ENCODE measurements at places on chromosomes 1 and 21.

DNA sequence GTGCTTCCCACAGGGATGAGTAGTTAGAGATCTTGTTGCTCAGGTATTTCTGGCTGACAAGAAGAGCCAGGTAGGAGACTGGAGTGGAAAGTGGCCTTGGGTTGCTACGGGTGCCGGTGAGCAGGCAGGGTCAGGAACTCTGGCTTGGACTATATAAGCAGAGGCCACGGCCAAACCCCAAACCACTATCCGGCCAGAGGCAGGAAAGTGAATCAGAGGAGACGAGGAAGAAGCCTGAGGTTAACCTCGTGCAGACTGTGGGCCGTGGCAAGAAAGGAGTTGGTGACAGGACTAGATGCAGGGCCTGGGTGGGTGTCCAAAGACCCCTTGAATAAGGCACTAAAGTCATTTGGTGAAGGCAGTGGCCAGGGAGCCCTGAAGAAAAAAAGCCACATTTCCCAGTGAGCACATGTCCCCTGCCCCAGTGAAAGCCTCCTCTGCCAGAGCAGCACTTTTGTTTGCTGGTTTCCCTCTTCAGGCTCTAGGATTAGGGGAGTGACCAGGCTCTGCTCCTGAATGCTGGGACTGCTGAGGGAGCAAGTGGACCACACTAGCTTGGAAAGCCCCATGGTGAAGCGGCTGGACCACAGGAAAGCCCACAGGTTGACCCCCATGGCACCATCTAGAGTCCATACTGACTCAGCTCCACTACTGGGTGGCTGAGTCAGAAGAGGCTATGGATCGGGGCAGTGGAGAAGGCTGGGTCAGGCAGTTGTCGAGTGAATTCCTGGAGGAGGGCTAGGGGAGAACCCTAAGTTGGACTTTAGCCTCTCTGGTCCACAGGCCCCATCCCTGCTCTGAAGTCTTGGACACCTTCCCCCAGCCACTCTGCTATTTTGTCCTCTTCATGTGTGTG lies 23.4 kb downstream of the CSF1 start:
- no peak for DNase-seq

GRCh38 chr1:179080866-179081686 lies 794 bp upstream of the TOR3A start:
- no peak for DNase-seq

- no peak for DNase-seq
These were observed 6.7 kb upstream of the ABCG1 start for GRCh38 chr21:42212266-42212665.

- DNase-seq, result no peak
These were observed 72.9 kb downstream of the IFI44 start for GRCh38 chr1:78722521-78722920.

DNA sequence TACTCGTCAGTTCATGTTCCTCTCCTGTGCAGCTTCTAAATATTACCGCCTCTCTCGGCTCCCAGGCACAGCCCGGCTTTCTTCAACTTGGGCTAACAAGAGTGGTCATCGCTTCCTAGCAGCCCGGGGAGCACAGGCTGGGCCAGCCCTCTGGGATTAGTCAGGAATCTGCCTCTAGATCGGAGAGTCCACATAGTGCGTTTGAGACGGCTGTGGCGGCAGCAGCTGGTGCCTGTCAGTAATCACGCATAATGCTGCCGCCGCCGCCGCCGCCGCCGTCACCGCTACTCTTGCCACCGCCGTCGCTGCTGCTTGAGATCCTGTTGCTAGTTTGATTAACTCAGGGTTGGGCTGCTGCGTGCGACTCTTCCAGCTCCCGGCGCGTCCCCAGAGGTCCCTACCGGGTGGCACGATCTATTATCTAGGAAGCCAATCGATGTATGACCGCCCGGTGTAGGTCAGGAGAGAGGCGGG lies at the start of gene RXRG:
TSS of gene RXRG (minus strand) at position 230 of the 474 bp plus-strand sequence. CDS start 233 bp downstream, outside the sequence.
- DNase-seq, result peak; percentile 35

- peak; percentile 80 for DNase-seq
These were observed 109.4 kb downstream of the GIPC2 start for GRCh38 chr1:78155121-78155520.

GRCh38 chr1:12100071-12100470 lies 37.0 kb downstream of the TNFRSF8 start:
- no peak for DNase-seq

GRCh38 chr1:213389061-213389581 lies 338.1 kb downstream of the RPS6KC1 start:
- no peak for DNase-seq

DNA sequence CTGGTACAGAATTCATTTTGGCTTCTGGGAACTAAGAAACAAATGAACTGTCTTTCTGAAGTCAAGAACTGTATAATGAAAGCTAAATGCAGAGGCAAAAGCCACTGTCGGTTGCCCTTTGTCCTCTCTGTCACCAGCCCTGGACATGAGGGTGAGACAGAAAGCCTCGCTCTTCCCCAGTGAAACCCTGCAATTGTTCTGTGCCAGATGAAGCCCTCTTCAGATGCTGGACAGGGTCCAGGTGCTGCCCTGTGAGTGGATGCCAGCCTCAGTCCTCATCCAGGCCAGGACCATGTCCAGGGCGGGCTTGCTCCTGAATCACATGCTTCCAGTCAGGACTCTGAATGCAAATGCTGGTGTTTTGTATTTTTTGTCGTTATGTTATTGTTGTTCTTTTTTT lies 138.7 kb downstream of the RUNX1 start:
- no peak for DNase-seq

DNA sequence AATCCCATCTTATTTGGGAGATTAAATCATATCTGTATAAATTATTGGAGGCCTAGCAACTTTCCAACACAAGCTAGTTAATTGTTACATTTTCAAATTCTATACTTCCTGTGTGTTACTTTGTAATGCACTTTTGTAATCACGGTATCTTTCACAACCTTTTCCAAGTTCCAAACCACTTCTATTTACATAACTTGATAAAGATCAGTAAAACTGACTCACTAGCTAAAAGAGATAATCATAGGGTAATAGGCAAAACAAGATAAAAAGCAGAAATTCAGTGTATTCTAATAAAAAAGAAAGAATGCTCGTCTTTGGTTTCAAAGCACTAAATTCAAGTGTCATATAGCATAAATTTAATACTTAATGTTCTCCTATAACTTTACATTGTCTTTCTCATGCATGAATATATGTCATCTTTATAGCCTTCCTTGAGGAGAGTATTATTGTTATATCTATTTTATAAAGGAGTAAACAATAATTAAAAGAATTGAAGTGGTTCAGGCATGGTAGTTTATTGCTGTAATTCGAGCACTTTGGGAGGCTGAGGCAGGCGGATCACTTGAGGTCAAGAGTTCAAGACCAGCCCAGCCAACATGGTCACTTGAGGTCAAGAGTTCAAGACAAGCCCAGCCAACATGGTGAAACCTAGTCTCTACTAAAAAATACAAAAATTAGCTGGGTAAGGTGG lies 66.4 kb downstream of the RGS13 start:
- no peak for DNase-seq

DNA sequence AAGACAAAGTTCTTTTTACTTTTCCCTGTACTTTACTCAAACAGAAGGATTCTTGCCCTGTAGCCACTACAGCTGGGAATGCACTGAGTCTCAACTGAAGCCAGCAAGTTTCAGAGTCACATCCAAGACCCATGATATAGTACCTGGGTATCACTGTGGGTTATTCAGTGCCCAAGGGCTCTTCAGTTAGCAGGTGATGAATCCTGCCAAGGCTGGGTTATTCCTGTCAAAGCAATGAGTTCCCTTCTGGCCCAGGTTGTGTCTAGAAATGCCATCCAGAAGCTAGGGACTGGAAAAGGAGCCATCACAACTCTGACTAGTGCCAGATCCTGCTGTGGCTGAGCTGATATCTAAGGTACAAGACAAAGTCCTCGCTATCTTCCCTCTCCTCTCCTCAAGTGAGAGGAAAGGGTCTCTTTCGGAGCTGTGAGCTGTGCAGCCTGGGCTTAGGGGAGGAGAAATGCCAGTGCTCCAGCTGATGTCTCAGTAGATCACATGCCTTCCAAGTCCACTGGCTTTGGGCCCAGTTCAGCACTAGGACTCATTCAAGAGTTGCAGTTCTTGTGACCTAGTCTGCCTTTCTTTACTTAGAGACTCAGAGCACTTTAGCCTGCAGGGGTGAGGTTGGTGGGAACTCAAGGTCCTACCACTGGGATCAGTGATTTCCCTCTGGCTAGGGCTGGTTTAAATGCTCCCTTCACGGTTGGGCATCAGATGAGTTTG lies 369.4 kb downstream of the TBX15 start:
- DNase-seq, result no peak

DNA sequence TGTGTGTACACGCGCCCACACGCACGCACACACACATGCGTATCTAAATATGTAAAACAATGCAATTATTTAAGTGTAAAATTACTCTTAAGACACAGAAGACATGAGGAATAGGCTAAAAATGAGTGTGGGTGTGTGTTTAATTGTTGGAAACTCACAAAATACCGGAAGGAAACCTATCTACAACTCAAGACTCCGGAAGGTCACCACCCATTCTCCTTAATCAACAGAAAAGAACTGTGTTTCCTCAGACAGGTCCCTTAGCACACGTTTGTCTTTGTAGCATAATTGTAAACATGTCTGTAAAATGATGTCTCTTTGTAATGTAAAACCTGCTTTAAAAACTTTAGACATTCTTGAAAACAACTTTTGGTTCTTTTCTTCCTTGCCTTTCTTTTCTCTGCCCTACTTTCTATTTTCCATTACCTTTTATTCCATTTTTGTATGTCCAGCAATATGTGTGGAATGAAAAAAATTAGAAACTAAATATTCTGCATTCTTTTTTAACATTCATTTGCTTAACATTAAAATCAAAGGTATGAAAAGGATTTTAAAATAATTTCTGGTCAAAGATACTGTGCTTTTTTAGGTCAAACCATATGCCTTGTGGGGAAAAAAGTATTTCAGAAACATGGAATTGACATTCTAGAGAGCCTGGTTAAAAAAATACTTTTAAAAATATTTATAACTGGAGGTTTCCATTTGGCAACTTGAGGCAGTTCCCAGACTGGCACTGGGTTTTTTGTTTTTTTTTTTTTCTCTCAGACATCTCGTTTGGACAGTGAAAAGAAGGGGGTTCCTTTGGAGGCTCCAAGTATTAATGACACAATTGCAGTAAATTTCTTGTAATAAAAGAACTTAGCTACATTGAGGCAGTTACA lies 46.2 kb downstream of the ATP5PF start:
- no peak for DNase-seq

DNA sequence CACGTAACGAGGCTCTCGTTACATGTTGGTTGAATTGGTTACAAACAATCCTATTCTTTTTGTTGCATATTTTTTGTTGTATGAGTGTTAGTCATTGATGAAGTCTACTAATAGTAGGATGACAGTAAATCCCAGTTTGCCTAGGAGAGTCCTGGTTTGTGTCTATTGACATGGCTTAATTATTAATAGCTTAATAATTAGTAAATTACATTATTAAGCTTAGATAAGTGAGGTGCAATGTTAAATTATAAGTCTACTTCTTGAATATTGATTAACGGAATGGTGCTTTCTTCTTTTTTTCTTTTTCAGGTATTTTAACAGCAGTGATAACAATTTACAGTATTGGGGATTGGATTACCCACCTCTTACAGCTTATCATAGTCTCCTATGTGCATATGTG lies 34.5 kb downstream of the ALG6 start:
- DNase-seq, result no peak

DNA sequence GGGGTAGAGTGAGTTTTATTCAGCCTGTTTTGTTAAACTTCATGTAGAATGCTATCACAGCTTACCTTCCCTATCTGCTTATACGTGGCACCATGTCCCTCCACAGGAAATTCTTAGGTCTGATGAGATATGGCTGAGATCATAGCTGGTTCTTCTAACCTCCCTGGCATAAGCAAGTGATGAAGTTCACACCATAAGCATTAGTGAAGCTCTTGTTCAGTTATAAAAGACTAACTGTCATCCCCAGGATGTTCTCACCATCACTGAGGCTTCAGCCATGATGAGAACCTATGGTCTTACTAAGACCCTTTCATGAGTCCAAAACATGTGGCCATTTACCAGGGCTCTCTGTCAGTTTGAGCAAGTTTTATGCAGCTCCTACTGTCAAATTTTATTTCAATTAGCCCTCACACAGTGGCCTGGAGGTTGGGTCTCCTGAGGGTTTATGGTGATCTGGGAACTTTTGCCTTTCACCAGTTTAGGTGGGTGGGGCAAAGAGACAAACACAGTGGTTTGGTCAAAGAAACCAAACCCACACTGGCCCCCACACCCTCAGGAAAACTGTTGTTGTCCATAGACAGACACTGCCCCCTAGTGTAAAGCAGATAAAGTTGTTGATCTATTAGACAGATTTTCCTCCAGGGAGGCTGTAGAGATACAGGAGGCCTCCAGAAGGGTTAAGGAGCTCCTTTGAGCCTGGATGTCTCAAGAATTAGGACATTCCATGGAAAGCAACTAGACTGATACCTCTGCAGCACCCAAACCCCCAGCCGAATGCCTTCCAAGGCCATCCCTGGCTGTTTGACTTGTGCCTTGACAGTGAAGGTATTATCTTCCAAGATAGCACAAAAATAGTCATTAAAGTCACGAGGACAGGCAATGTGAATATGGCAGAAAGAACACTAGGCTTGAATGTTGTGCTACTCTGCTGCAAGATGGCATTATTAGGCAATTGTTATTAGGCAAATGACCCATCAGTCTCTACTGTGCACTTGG lies 5.0 kb downstream of the SLC22A15 start:
- DNase-seq, result no peak

DNA sequence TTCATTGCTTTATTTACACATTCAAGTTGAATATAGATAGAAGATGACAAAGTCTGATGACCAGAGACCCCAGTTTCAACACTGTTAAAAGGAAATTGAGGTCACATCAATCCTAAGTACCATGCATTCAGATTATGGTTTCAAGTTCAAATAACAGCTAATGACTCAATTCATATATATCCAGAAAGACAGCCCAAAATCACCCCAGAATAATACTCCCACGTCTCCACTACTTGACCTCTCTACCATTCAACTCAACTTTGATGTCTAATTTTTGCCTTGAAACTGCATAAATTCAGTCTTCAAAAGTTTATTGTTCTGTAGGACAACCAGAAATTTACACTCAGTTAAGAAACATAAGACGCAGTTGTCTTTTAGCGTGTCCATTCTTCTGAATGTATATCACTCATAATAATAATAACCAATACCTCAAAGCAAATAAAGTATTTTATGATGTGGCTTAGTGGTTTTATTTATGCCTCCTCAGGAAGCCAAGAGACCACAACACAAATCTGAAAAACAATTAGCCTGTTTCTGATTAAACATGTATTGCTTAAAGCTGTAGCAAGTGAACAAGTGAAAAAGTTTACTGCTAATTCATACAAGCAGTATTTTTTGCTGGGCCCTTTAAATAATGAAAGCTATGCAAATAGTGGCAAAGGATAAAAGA lies 569.0 kb downstream of the LTN1 start:
- DNase-seq, result no peak

DNA sequence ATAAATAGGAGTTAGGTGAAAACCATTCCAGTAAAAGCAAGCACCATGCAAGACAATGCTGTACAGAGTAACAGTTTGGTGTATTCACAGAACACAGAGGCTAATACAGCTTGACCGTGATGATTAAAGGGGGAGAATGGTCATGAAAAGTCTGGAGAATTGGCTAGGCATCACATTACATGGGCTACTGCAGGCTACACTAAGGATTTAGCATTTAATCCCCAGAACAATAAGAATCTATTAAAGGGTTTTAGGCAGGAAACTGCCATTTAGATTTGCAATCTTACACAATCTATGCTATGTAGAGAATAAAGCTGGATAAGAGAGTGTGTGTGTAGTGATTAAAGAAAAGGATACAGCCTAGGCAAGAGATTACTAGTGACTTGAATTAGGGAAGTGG lies 30.6 kb downstream of the HFM1 start:
- no peak for DNase-seq
